Erythroblast (primary cell): ENCODE measurements at places on chromosomes 11 and 22.

- DNase-seq: no peak
These were observed 15.9 kb downstream of the PGA5 start for GRCh38 chr11:61256710-61257482.

- no peak for DNase-seq
These were observed 123.8 kb downstream of the DDX10 start for GRCh38 chr11:108788565-108789199.

DNA sequence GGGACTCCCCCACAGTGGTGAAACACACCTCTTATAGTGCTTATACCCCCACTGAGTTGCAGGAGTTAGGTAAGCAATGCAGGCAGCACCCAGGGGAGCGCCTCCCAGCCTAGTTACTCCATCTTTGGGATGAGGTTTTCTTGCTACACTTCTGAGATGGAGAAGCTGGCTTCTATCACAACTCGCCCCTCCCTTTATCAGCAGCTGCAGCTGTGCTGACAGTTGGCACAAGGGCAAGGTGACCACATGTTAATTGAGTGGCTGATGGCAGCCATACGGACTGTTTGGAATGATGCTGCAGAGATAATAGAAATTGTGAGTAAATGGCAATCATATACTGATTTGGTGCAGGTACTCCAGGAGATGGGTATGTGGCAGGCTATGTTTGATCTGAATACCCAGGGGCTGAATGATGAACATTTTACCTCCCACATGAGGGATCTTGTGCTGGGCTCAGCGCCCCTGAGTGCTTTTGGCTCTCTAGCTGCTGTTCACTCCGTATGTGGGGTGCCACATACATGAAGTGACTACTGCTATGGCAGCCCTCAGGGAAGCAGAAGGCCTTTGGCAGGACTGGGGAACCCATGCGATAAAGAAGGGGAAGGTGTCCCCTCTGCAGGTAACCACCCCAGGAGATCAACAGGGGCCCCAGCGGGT, 29.2 kb upstream of the KCNA4 start:
- DNase-seq: no peak

- no peak for DNase-seq
These were observed 48.4 kb downstream of the ELP4 start for GRCh38 chr11:31558001-31558400.

- no peak for DNase-seq
These were observed 29.2 kb downstream of the MN1 start for GRCh38 chr22:27772081-27772983.

DNA sequence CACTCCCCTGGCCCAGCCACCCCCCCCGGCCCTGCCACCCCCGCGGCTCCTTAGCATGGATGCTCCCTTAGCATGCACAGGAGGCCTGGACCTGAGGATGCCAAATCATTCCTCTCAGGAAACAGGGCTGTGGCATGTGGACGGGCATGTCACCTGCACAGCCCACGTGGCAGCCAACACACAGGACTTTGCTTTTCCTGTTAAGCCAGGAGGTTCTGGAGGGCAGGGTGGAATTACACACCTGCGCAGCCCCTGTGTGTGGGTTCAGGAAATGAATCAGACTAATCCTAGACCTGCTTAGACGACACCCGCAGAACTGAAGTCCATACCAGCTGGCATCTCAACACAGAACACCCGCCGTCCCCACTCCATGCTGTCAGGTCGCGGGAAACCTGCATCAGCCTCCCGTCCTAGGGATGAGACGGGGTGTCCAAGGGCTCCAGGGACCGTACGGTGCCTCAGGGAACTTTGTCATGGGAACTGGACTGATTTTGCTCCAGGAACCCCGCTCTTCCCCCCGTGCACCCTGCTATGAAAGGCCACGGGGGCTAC, 10.2 kb downstream of the CERK start:
- DNase-seq: no peak

GRCh38 chr11:110069158-110069737, 23.9 kb upstream of the ZC3H12C start:
- no peak for DNase-seq
